ENCODE measurements at places on chromosomes 3 and 15.

GRCh38 chr15:48385031-48385830, 54.0 kb downstream of the DUT start:
- DNase-seq = no peak

GRCh38 chr3:72892081-72892775, 4.4 kb downstream of the GXYLT2 start:
- no peak for DNase-seq

GRCh38 chr3:167032267-167032876, 347.7 kb downstream of the ZBBX start:
- no peak for DNase-seq

- no peak for DNase-seq
Observed at GRCh38 chr3:160390565-160391138, 8.4 kb downstream of the IFT80 start.

DNA sequence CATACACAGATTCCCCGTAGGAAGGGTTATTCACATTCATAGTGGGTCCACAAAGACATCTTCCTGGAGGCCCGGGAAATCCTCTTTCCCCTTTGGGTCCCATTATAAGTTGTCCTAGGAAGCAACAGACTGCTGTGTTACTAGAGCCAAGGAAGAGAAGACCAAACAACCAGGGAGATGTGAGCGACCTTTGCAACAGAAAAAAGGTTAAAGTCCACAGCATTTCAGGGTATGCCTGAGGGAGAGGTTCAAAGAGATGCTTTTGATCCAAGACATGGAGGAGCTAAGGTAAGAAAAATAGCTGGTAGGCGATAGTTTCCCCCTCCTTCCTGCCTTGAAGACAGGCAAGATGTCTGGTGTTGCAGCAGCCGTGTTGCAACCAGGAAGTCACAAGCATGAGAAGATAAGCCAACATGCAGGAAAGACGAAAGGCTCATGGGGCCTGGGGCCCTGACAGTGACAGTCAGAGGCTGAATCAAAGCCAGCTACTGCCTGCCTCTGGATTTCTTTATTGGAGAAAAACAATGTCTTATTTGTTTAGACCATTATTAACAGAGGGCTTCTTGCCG, 30.9 kb downstream of the EAF1 start:
- no peak for DNase-seq

DNA sequence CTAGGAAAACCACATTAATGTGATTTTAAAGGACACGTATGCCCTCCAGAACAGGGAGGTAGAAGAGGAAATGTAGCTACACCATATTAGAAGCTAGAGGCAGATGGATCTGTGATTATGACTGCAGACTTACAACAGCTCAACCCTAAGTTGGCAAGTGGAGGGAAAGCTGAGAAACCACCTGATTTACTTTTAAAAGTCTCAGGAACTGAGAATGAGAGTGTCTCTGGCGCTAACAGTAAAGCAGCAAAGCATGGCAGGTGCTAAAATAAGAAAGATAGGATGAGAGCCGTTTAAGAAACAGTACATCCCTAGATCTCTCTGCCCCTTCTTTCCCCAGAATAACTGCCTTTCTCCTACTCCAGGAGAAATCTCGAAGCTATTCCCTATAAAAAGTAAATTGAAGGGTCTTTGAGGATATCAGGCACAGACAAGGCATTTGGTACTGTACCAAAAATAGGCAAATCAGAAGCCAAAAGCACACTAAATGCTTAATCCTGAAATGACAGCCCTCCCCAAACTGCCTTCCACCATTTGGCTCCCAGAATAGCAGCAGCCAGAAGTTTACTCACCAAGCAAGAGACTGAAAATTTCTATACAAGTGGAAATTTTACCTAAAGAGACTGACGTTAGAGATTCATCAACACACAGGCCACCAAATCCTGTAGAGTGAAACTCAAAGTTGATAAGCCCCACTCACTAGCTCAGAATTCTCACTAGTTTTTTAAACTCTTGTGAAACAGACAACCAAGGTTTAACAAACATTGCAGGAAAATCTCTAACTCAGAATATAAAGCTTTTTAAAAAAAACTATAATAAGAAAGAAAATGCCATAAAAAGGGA, 34.3 kb upstream of the PARP14 start:
- no peak for DNase-seq

- no peak for DNase-seq
Observed at GRCh38 chr15:33293713-33294334, 16.9 kb upstream of the RYR3 start.
